ENCODE measurements at places on chromosomes 3 and 15. TPM values are rescaled to one million over a fixed set of nuclear protein-coding genes. Genes with fewer than 3 reads are reported as not detected.

The CKMT1A gene
- 0.28 TPM for total RNA-seq

The LRTM1 gene
- total RNA-seq = not detected

The GOLGA6B gene
- not detected for total RNA-seq

The MAPKAPK3 gene
- total RNA-seq = 131 TPM

The CAV3 gene
- total RNA-seq = not detected

The CPB1 gene
- not detected for total RNA-seq

The TRH gene
- total RNA-seq = not detected

The AP3B2 gene
- total RNA-seq = 1.5 TPM

GRCh38 chr3:33139996-33140395 lies 26.2 kb downstream of the CRTAP start:
- no peak for ATAC-seq

- no peak for ATAC-seq
These were observed 39.6 kb downstream of the SEMA6D start for GRCh38 chr15:47756872-47757271.

- no peak for ATAC-seq
These were observed 16.4 kb downstream of the EFCC1 start for GRCh38 chr3:129017484-129017899.

DNA sequence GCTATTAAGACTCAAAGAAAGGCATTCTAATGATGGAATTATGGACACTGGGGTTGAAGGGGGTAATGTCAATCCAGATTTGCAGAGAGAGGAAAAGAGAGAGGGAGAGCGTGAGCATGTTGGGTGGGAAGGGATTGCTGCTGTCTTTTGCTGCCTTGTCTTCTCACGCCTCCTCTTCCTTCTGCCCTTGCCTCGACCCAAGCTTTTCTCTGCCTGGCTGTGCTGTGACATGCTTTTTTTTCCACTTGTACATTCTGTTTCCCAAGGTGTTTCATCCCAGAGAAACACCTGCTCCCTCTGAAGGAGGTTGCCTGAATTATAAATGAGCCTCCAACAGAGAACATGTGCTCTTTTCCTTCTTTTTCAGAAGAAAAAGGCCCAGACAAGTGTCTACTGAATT lies 80.3 kb downstream of the BDH1 start:
- ATAC-seq = no peak

DNA sequence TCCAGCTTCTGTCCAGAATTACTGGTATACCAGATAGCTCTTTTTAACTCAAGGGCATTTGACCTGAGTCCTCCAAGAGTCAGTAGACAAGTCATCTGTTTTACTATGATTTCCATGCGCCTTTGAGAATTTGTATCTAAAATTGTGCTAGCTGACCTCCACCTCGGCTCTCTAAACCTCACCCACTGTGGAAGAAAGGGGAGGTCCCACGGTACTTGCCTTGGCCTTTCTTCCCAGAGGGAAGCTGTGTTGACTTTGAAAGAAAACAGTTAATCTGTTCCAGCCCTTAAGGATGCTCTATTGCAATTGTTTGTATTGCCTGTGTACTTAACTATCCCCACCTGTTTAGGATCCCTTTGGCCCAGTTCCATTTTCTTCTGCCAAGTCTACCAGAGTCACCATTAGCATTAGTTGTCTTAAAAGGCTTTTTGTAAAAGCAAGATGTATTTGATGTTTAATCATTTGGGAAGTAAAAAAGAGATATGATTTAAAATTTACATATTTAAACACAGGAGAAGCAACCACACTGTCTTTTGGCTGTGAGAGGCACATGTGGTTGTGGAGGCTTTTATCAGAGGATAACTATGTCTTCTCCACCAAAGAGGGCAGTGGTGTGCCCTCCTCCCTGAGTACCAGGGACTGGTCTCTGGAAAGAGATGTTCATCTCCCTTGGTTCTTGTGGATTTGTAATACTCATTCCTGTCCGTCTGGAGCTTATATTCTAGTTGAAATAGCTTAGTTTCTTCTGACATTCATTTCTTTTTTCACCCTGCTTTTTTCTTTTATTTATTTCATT lies 88.8 kb downstream of the CRTC3 start:
- ATAC-seq = no peak

GRCh38 chr3:124600765-124601164 lies 129.5 kb upstream of the UMPS start:
- no peak for ATAC-seq

- no peak for ATAC-seq
These were observed 518.0 kb upstream of the NR2F2 start for GRCh38 chr15:95812491-95812890.

DNA sequence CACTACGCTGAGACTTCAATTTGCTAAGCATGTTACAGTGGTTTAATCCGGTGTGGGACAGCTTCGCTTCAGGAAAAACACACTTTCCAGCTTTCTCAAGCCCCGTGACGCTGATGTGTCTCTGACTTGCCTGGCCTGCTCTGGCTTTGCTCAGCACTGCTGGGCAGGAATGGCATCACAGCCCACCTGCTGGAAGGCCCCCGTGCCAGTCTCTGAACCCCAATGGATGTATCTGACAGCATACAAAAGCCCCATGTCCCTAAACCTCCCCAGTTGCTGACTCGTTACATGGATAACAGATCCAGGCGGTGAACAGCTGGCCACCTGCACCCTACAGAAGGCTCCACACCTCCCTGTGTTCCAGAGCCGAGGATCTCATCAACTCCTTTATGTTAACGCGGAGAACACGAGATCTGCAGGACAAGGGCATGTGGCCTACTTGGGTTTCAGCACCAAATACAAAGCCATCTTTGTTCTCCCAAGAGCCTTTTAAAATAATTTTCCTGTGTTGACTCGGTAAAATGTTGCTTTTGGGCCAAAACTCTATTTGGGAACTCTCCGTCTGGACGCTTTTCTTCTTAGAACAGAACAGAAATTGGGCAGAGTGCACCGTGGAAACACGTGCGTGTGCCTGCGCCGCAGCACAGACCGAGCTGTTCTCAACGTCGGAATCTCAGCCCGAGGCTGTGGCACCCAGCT lies 61.4 kb downstream of the ATP10A start:
- no peak for ATAC-seq

GRCh38 chr3:158794206-158794605 lies 7.6 kb upstream of the MFSD1 start:
- ATAC-seq = no peak

GRCh38 chr3:183181606-183182005 lies 19.1 kb upstream of the LAMP3 start:
- ATAC-seq = no peak

DNA sequence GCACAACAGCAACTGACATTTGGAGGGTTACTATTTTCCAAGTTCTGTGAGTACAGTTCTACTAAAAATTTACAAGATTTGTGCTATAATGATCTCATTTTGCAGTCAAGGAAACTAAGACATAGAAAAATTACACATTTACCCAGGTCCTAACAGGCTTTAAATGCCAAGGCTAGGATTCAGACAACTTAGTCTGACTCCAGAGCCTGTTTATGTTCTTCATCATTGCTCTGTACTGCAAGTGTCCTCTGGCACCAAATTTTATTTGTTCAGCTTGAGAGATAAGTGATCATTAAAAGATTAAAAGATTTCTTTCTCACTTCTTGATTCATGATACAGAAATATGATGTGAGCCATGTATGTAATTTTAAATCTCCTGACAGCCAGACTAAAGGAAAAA lies 290.8 kb downstream of the UBE2E2 start:
- ATAC-seq = no peak

DNA sequence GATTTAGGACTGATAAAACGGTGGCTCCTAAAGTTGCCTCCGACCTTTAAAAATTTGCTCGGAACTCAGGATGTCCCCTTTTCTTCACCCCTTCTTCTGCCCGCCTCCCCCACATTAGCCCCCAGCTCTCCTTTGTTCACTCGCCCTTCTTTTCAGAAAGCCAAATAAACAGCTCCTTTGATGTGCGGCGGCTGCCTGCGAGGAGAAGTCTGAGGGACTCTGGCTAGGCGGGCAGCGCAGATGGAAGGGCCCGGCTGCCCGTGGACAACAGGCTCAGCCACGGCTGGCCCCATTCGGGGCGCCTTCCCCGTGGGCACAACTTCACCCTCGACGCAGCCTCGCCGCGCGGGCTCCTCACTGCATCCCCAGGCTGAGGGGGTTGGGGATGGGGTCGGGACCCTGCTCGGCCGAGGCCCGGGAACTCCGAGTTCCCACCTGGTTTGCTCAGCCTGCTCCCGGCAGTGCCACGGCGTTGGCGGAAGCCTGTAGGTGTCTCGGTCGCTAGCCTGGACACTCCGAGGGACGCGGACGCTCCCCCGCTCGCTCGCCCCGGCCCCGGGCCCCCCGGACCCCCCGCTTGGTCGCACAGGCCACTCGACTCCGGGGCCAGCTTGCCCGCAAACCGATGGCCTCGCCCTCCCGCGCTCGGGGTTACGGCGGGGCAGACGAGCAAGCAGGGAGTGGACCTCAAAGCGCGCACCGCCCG lies 897 bp upstream of the TLE3 start:
- no peak for ATAC-seq

- ATAC-seq = no peak
These were observed 300.6 kb downstream of the MECOM start for GRCh38 chr3:169362868-169363267.

DNA sequence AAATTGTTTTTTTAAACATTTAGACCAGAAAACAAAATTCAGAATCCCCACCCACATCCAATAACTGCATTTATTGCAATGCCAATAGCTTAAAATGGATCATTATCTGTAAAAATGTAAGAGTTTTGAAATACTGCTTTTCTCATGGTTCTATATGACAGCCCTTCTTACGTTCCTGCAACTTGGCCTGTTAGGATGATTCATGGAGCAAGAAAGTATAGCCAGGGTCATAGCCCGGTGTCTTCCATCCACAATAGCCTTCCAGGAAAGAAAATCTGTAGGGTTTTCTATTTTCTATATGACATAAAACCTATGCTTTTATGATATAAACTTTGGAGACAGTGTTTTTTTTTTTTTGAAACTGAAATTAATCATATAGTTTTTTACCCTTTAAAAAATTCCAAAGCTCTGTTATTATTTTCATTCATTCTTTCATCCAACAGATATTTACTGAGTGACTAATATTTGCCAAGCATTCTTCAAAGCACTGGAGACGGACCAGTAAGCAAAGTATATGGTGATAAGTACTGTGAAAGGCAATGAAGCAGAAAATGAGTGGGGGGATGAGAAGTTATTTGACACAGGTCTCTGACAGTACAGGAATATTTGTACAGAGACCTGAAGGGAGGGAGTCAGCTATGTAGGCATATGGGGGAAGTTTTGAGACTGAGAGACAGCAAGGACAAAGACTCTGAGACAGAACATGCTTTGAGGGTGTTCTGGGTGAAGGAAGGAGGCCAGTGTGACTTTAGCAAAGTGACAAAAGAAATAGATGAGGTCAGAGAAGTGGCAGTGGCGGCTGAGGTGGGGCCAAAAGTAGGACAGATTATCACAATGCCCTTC lies 29.0 kb upstream of the SLC2A2 start:
- ATAC-seq = peak; percentile 40

DNA sequence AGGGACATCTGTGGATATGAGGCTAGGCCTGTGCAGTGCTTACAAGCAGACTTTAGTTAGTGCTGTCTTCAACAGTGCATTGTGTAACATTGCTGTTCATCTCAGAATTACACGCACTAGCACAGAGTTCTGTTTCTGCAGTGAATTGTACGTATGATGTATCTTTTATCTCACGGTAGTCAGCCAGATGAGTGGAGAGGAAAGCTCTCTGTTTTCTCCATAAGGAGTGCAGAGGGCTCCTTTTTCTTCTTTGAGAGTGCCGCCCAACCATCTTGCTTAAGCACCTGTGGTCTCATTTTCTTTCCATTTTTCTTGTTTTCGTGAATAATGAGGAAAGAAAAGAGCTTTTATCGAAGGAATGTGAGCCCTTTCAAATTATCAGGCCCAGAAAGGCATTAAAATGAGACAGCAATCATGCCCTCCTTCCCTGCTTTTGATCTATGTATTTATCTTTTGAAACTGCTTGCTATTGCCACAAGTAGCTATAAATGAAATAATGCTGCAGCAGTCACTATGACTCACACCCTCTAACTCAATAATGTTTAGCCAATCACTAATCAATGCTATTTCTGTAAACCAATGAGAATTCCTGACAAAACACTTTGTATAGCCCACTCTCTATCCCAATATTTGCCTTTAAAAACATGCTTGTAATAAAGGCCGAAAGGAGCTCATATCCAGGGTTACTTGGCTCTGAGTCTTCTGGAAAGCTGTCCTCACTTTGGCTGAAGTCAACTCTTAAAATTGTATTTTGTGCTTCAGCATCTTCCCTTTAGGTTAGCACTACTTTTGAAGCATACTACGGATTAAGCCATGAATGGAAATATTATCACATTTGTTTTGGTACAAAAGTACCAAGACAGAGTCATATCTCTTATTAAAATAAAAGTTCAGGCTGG lies 226.0 kb upstream of the P2RY1 start:
- no peak for ATAC-seq

- peak; percentile 94 for ATAC-seq
These were observed 46.2 kb downstream of the TBL1XR1 start for GRCh38 chr3:177150970-177151627.

DNA sequence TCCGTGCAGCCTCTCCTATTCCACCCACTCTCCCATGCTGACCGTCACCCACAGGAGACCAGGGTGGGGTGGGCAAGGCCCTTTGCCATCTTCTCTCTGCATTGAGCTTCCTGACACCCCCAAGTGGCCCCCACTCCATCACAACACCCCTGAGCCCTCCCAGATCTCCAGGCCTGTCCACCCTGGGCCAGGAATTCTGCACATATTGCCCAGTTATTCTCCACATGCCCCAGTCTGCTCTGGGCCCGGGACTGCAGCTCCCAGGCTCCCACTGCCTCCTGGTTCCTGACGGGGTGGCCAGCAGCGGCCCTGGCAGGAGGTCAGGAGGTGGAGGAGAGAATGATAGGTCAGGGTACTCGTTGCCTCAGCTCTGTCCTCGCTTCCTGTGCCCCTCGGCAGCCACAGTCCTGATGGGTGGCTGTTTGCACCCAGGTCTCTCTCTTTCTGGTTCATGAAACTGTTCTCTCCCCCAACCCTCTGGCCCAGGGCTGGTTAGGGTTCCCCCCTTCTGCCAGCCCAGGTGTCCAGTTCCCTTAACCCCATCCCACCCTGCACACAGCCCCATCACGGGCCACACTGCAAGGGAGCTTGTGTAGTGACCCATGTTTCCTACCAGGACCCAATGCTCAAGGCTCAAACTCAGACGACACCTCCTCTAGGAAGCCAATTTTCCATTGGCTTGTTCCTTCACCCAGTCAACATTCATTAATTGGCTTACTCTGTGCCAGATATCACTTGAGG lies 47.3 kb downstream of the IQSEC1 start:
- no peak for ATAC-seq

GRCh38 chr3:160747422-160747821 lies 8.6 kb upstream of the PPM1L start:
- no peak for ATAC-seq

GRCh38 chr15:36550650-36551049 lies 28.8 kb upstream of the CDIN1 start:
- ATAC-seq = no peak

DNA sequence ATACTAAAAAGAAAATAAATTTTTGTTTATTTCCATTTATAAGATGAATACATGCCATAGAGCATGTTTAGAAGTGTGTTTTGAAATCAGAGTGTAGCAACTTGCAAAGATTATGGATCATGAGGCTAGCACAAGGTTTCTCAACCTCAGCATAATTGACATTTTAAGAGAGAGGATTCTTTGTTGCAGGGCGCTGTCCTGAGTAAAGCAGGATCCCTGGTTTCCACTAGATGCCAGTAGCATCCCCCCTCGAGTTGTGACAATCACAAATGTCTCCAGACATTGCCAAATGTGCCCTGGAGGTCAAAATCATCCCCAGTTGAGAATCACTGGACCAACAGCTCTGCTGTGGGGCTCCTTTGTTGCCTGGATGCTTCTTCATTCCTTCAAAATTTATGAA lies 128.5 kb upstream of the RBMS3 start:
- no peak for ATAC-seq

GRCh38 chr3:115396801-115397200 lies 226.5 kb upstream of the GAP43 start:
- no peak for ATAC-seq

GRCh38 chr15:78149805-78150751 lies 916 bp downstream of the IDH3A start:
- ATAC-seq = no peak
